Smooth muscle cell of the umbilical artery (primary cell): ENCODE measurements at places on chromosomes 5 and 9. TPM values are rescaled to one million over a fixed set of nuclear protein-coding genes. Genes with fewer than 3 reads are reported as not detected.

Gene GABBR2
- total RNA-seq = 0.55 and 0.89 TPM in 2 replicates

Gene MRPL50
- total RNA-seq = 10.1 and 13.5 TPM in 2 replicates

Gene ANKRD31
- total RNA-seq = under 0.01 and 0.14 TPM in 2 replicates

Gene PHYHD1
- 2.1 and 3.4 TPM in 2 replicates for total RNA-seq

Gene PTGDS
- total RNA-seq = 8.3 and 21.4 TPM in 2 replicates

Gene PCDHGA3
- 1.6 and 2.1 TPM in 2 replicates for total RNA-seq

Gene PCDHGB1
- 3.3 TPM in 2 replicates for total RNA-seq

Gene IL12B
- not detected in 2 replicates for total RNA-seq

Gene RECK
- total RNA-seq = 54.0 and 66.6 TPM in 2 replicates

Gene SPINK4
- not detected in 2 replicates for total RNA-seq

Gene SHB
- 25.5 and 35.4 TPM in 2 replicates for total RNA-seq

Gene TSTD2
- 17.2 and 23.5 TPM in 2 replicates for total RNA-seq

Gene LEAP2
- total RNA-seq = 0.18 and 0.30 TPM in 2 replicates

Gene DHFR
- 8.0 and 14.8 TPM in 2 replicates for total RNA-seq

Gene PCDHGA2
- total RNA-seq = 3.5 and 3.9 TPM in 2 replicates

Gene CDKN2A
- total RNA-seq = 25.8 and 27.9 TPM in 2 replicates

Gene LCN9
- not detected in 2 replicates for total RNA-seq

Gene ARAP3
- total RNA-seq = 8.9 and 14.5 TPM in 2 replicates

Gene DMRT3
- total RNA-seq = not detected in 2 replicates
